ENCODE measurements at places on chromosomes 4 and X. TPM values are rescaled to one million over a fixed set of nuclear protein-coding genes. Genes with fewer than 3 reads are reported as not detected.

Gene CENPI
- total RNA-seq, result 11.2 TPM

Gene GUCY1B1
- total RNA-seq, result 26.6 TPM

Gene CPEB2
- 13.6 TPM for total RNA-seq

Gene RAB28
- 18.4 TPM for total RNA-seq

Gene SYTL4
- total RNA-seq, result 7.7 TPM

Gene SH3TC1
- 20.2 TPM for total RNA-seq

Gene SLC25A43
- total RNA-seq, result 6.1 TPM

Gene JADE3
- 6.3 TPM for total RNA-seq

Gene DRD5
- 1.1 TPM for total RNA-seq

Gene IL15
- 9.1 TPM for total RNA-seq

Gene VSIG1
- total RNA-seq, result not detected

Gene MAOB
- 3.2 TPM for total RNA-seq

Gene NSG1
- total RNA-seq, result 2.4 TPM

Gene LANCL3
- 0.51 TPM for total RNA-seq

Gene SPIN3
- 15.8 TPM for total RNA-seq

Gene TMSB15A
- 8.9 TPM for total RNA-seq

Gene LRP2BP
- 7.6 TPM for total RNA-seq

Gene VCX3B
- not detected for total RNA-seq

Gene SLC34A2
- 10.7 TPM for total RNA-seq

Gene H2BW2
- total RNA-seq, result not detected

Gene SATL1
- 0.10 TPM for total RNA-seq

Gene TRIM61
- 4.2 TPM for total RNA-seq

Gene EDNRA
- total RNA-seq, result 34.5 TPM

Gene FABP2
- not detected for total RNA-seq

Measured in tongue (tissue), 3 donors.